ENCODE measurements at places on chromosomes 4 and X.

DNA sequence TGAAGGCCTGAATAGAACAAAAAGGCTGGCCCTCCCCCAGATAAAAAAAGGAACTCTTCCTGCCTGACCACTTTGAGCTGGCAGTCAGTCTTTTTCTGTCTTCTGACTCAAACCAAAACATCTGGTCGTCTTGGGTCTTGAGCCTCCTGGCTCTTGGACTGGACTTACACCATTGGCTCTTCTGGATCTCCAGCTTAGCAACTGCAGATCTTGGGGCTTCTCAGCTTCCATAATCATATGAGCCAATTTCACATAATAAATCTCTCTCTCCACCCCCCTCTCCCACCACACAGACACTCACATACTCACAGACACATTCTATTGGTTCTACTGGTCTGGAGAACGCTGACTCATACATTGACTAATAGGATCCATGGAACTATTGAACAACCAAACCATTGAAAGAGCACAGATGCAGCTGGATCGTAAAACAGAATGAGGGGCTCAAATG, 15.6 kb upstream of the CWH43 start:
- DNase-seq: no peak

GRCh38 chrX:8988446-8988845, 45.5 kb downstream of the FAM9B start:
- DNase-seq: peak; percentile 42

GRCh38 chr4:81844717-81845116, 373.0 kb upstream of the RASGEF1B start:
- DNase-seq: peak; percentile 62

DNA sequence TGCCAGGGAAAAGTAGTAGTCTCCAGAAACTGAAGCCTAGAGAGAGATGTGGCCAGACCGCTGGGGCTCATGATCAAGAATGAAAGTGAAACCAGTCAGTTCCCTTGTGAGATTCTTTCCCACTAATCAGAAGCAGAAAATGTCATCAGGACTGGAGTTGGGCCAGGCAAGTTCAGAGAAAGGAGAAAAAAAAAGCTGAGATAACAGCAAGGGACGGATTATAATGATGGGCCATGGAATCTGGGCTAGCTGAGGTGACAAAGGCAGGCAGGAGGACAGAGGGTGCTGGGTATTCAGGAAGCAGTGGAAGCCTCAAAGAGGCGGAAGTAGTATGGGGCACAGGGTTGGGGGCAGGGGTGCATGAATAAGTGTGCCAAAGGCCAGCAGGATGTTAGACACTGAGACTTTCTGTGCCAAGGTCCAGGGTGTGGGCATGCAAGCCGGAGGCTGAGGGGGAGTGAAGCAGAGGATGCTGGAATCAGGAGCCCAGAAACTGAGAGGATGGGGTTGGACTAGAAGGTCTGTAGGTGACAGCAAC, 2.5 kb downstream of the CXorf38 start:
- DNase-seq: peak; percentile 17

DNA sequence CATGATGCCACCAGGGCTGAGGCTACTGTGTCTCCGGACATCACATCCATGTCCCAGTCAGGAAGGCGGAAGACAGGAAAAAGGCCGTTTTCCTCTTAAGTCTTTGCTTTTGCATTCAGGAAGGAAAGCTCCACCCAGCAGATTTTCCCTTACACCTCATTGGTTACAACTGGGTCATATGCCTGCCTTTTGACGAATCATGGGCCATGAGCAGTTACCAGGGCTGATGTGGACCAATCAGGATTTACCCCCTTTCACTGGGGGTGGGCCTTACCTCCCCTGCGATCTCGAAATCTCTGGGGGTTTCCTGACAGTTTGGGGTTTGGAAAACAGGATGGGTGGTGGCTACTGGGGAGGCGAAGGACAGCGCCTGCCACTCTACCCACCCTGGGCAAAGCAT, 52.5 kb upstream of the GRPEL1 start:
- no peak for DNase-seq

GRCh38 chr4:46445710-46446314, 55.9 kb upstream of the GABRA2 start:
- no peak for DNase-seq

- DNase-seq: no peak
These were observed 26.7 kb downstream of the DYNLT3 start for GRCh38 chrX:37820646-37821045.

GRCh38 chr4:39048311-39048710, 13.7 kb upstream of the KLHL5 start:
- DNase-seq: no peak

- no peak for DNase-seq
These were observed 12.0 kb upstream of the DCHS2 start for GRCh38 chr4:154503598-154503997.

- no peak for DNase-seq
These were observed 5.4 kb downstream of the ZCCHC18 start for GRCh38 chrX:104117759-104118158.

- DNase-seq: no peak
These were observed 14.0 kb upstream of the PAQR3 start for GRCh38 chr4:78953231-78953630.

GRCh38 chr4:6029254-6029653, 11.0 kb upstream of the C4orf50 start:
- no peak for DNase-seq

GRCh38 chrX:150094375-150094774, 156.1 kb upstream of the EOLA2 start:
- DNase-seq: no peak

- no peak for DNase-seq
These were observed 7.2 kb downstream of the PPM1K start for GRCh38 chr4:88276952-88277710.

DNA sequence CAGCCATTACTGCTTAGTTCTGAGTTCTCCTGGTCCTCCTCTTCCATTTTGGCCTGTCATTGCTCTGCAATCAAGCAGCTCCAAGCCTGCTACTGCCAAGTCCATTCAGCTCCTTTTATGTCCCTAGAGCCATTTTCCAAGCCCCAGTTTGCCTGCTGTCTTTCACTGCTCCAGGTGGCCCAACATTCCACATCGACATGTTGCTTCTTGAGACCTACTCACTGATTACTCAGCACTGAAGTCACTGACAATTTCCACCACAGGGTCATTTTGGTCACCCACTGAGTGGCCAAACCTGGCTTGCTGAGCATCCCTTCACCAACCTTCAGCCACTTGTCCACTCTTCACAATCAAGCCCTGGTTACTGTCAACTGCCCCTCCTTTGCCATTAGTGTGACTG, 27.2 kb downstream of the LRIT3 start:
- DNase-seq: no peak

DNA sequence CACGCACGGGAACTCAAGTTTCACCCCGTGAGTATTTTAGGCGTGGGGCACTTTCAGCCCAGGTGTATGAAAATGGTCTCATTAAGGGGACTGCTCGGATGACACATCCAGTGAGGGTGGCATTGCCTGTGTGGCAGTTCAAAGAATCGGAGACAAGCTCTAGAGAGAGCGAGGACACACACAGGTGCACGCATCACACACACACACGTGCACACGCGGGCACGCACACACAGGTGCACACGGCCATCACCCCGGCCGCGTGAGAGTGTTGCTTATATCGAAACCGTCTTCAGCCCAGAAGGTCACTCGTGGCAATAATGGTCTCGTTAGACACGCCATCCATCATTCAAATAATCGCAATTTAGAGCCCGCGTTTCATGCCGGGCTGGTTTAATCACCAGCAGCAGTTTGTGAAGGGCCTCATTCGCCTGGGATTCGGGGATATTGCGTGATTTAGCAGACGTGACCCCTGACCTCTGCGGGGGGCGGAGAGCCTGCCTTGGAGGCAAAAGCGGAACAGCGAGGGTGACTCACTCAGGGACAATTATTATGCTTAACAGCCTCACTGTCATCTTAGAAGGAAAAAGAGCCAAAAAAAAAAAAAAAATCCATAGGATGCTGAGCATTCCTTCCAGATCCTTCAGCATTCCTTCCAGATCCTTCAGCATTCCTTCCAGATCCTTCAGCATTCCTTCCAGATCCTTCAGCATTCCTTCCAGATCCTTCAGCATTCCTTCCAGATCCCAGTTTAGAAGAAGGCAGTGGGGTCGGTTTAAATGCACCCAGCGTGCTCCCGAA, 89.4 kb upstream of the PPP2R3B start:
- DNase-seq: no peak

DNA sequence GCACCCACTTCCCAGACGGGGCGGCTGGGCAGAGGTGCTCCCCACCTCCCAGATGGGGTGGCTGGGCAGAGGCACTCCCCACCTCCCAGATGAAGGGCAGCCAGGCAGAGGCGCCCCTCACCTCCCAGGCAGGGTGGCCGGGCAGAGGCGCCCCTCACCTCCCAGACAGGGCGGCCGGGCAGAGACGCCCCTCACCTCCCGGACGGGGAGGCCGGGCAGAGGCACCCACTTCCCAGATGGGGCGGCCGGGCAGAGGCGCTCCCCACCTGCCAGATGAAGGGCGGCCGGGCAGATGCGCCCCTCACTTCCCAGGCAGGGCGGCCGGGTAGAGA, 61.2 kb downstream of the UPRT start:
- DNase-seq: no peak

DNA sequence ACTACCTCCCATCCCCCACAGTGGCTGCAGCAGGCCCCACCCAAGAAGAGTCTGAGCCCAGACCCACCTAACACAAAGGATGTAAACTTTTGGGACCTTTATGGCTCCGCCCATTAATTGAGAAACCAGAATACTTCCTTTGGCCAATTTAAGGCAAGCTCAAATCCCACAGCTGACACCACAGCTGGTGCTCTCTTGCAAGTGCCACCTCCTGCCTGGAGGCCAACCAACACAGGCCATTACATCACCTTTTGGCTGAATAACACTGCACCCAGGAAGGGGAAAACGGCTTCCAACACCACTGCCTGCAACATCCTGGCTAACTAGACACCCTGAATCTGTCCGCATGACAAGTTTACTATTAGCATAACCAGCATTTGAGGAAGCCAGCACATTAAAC, 248.8 kb downstream of the PRDM5 start:
- no peak for DNase-seq

DNA sequence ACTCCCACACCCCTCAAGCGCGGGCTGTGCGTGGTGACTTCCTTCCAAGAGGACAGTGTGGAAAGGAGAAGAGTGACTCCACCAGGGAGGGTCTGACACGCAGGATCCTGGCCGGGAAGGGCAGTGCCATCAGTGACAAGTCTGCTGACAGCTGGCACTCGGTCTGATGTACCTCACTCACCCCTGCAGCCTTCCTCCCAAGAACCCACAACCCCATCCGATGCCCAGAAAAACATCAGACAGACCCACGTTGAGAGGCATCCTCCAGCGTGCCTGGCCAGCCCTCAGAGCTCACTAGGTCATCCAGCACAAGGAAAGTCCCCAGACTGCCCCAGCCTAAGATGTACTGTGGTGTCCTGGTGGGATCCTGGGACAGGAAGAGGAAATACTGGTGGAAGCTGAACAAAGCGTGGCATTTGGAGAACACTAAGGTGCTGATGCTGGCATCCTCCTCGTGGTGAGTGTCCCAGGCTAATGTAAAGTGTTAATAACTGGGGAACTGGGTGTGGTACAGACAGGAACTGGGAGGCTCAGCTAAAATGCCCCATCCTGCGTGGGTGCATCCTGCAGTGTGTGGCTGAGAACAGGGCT, 200.0 kb upstream of the PSAPL1 start:
- no peak for DNase-seq

DNA sequence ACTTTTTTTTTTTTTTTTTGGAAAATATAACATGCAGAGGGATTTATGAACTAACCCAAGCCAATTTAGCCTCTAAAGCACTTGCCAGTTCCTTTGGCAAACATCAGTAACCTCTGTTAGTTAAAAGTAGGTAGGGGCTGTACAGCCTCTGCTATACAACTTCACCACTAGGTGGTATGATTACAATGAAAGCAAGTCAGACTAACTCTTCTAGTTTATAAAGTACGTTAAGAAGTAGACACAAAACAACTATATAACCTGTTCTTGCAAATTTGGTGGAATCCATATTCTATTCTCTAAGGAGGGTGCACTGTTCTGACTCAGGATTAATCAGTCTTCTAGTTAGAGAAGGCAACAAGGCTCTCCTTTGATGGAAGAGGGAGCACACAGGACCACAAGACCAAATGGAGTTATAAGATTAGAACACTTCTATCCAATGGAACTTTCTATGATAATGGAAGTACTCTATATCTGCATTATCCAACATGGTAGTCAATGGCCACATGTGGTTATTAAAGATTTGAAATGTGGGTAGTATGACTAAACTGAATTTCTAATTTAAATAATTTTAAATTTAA, 12.8 kb downstream of the AIMP1 start:
- DNase-seq: no peak

- peak; percentile 19 for DNase-seq
These were observed 44.0 kb downstream of the SLC25A5 start for GRCh38 chrX:119512146-119512800.

DNA sequence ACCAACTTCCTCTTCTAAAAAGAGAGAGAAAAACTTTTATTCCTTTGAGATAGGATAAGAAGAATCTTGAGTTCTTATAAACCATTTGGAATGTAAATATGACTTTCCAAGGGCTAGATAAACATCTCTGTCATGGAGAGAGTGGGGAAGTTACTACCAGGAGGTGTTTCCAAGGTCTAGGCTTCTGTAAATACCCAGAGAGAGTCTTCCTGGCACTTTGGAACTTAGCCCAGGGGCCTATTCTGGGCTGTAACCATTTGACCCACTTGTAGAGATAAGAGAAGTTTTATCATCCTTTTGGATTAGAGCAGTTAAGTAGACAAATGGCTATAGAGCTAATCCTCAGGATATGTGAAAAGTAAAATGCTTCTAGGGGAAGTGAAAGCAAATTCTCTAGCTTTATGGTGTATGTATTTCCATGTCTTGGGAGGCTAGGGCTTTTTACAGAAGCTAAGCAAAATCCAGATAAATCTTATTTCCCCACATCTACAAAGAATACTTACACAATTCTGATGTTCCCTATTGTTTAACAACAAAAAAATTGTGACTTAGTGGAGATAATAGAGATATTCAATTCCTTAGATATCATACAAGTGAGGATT, 51.1 kb downstream of the MCUB start:
- no peak for DNase-seq

DNA sequence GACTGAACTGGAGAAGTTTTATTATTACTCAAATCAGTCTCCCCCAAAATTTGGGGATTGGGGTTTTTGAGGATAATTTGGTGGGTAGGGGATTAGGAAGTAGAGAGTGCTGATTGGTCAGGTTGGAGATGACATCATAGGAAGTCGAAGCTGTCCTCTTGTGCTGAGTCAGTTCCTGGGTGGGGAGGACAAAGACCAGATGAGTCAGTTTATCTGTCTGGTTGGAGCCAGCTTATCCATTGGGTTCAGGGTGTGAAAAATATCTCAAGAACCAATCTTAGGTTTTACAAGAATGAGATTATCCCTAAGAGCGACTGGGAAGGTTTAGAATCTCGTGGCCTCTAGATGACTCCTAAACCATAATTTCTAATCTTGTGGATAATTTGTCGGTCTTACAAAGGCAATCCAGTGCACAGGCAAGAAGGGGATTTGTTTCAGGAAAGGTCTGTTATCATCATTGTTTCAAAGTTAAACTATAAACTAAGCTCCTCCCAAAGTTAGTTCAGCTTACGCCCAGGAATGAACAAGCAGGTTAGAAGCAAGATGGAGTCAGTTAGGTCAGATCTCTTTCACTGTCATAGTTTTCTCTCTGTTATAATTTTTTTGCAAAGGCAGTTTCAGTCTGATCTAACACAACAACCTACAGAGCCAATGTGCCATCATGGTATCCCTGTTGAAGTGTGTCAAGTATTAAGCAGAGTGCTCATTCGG, 274.5 kb downstream of the SLC7A11 start:
- no peak for DNase-seq

Data from retinal pigment epithelial cell (primary cell).